Hematopoietic multipotent progenitor cell treated with erythropoietin and hydrocortisone succinate and interleukin-3 and kit ligand, for 8 days (in vitro differentiated cells): ENCODE measurements at places on chromosomes 5 and 9.

DNA sequence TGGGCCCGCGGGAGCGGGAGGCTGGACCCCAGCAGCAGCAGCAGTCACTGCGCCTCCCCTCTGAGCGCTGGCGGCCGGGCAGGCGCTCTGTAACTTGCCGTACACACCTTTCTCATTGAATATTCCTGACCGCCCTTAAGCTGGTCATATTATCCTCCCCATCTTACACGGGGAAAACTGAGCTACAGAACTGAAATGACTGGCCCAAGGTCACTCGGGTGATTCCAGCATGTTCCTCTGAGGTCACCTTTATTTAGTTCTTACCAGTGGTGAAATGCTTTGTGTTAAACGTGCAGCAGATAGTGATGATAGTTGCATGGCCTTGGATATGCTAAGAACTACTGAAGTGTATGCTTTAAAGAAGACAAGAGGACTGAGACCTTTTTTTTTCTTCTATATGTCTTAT is 607 bp downstream of the UQCRQ start:
- no peak for DNase-seq

GRCh38 chr9:105206821-105207699 is 37.4 kb upstream of the SLC44A1 start:
- no peak for DNase-seq

DNA sequence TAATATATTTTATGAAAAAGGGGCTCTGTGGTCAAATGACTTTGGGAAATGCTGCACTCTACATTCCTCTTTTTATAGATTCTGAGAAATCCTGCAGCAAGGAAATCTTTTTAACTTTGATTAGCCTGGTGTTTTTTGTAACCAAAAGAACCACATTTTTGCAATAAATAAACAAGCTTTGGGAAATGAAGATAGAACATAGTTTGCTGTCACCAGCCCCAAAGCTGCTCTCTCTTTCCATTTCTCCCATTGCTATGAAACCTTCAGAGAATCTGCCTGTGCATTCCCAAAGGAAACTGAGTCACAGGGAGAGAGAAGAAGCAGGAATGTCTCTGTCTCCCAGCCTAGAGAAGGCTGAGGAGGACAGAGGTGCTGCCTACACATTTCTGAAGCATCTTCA is 59.0 kb downstream of the COL15A1 start:
- no peak for DNase-seq

DNA sequence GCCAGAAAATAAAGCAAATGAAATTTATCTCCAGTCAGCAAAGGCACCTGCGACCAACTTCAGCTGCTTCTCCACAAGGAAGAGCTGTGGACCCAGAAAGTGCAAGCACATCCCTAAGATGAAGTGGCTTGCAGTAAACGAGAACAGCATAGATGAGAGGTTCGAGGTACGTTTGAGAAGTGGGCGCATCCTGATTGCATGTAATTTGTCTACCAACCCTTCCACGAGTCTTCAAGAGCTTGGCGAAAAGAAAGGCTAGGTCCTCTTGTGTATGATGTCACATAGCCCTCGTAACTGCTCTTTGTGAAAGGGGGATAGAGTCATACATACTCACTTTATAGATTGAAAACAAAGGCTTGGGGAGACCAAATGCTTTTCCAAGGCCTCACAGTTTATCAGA is 6.0 kb upstream of the LCP2 start:
- no peak for DNase-seq

DNA sequence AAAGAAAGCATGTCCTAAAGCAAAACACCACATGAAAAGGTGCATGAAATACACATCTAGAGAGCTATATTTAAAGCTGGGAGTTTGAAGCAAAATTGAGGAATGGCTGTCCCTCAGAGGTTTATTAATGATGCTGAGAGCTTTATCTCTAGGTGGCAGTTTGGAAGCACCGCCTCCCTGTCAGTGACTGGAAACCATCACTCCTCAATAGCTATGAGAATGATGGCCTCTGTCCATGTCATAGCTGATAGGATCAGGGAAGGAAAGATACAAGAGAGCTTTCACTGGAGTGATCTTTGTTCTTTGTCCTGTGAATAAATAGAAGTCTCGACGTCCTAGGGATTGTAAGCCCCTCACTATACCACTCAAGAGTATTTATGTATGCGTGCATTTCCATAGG is 110.5 kb downstream of the NUDT12 start:
- no peak for DNase-seq

- no peak for DNase-seq
Measured at GRCh38 chr5:10365782-10366181, 12.3 kb downstream of the MARCHF6 start.

- DNase-seq = peak; percentile 9
Measured at GRCh38 chr9:6996061-6996854, 238.5 kb downstream of the KDM4C start.

GRCh38 chr5:168607946-168608345 is 28.8 kb upstream of the PANK3 start:
- DNase-seq = no peak

- DNase-seq = peak; percentile 50
Measured at GRCh38 chr9:108963459-108964143, 29.4 kb downstream of the ABITRAM start.

GRCh38 chr5:139725073-139725830 is 70.4 kb upstream of the PSD2 start:
- no peak for DNase-seq

GRCh38 chr9:479971-480350 is 265.3 kb downstream of the DOCK8 start:
- DNase-seq = no peak

- no peak for DNase-seq
Measured at GRCh38 chr5:5178136-5178535, 38.0 kb downstream of the ADAMTS16 start.

- DNase-seq = no peak
Measured at GRCh38 chr9:129554649-129555048, 66.3 kb downstream of the C9orf50 start.

DNA sequence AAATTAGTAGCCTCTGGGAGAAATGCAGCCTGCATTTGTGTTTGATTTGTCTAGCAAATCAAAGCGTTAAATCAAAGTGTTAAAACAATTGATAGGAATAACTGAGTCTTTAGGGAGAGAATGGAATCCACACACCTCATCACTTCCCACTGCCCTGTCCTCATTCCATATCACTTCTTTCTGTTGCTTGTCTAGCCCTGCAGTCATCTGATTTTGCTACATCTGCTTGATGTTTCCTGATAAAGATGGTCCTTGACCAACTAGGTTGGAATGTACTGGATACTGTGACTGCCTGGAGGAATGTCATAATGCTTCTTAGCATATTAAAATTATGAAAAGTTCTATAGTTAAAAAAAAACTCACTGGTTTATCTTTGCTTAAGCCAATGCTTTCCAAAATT is 119.9 kb downstream of the DOCK2 start:
- no peak for DNase-seq

DNA sequence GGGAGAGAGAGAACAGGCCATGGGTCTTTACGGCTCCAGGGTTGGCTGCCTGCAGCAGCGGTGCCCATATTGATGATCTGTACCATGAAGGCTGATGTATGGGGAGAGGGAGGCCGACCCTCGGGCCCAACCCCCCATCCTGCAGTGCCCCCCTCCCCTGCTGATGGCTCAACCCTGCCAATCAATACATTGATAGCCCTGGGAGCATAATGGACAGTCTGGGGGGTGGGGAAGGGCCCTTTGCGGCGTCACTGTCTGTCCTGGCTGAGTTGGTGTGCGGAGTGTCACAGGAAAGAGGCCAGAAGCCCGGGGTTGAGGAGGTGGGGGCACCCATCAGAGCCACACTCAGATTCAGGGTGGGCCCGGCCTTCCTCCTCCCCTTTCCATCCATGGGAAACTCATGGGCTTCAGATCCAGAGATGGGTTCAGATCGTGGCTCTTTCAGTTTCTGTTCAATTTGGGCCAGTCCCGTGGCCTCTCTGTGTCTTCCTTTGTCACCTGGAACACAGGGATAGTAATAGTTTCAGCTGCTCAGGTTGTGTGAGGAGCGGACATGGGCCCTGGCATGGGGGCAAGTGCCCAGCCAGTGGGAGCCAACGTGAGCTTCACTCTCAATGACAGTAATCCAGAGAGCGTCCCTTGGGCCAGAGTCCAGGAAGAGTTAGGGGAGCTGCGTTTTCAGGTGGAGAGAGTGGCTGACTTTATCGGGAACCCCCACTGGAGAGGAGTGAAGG is 9.5 kb downstream of the FGF18 start:
- DNase-seq = no peak

- no peak for DNase-seq
Measured at GRCh38 chr9:125886365-125886764, 139.2 kb downstream of the PBX3 start.

DNA sequence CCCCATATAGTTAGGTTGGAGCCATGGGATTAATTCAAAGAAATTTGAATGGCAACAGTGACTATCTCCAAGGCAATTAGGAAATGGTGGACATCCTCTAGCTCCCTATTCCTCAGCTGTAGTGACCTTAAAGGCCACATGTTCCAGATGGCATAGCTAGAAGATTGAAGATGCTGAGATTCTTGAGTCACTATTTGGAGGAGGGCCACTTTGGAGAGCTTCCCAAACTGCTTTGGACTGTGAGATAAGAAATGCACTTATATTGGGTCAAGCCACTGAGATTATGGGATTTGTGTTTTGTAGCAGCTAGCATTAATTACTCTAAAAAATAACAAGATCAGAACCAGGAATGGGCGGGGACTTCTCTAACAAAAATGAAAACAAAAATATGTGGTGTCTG is 636.2 kb upstream of the CCNG1 start:
- DNase-seq = no peak

DNA sequence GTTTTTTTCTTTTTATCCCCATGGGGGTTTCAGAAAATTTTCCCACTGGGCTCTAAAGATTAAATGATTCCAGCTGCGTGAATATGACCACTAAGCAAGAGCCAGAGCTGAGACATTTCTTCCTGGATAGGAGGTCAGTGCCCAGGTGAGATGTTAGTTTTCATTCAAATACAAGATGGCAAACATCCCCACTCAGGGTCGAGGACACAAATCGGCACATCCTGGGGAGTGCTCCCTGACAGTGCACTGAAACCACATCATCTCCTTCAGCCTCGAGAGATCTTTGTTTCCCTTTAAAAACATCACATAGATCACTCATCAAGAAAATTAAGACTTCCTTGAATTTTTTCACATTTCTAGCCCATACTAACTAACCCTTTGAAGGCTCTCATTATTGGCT is 273.2 kb upstream of the PANK3 start:
- DNase-seq = no peak

- DNase-seq = no peak
Measured at GRCh38 chr9:37706290-37706689, 47.3 kb upstream of the TRMT10B start.

- DNase-seq = no peak
Measured at GRCh38 chr9:28758971-28759370, 1185.7 kb upstream of the C9orf72 start.

GRCh38 chr5:132947671-132948070 is 15.8 kb downstream of the AFF4 start:
- DNase-seq = no peak

GRCh38 chr5:138082033-138082432 is 1.8 kb upstream of the WNT8A start:
- no peak for DNase-seq

GRCh38 chr5:142152384-142152732 is 43.8 kb downstream of the NDFIP1 start:
- DNase-seq = no peak

- peak; percentile 45 for DNase-seq
Measured at GRCh38 chr5:100902440-100903038, 543 bp downstream of the ST8SIA4 start.

DNA sequence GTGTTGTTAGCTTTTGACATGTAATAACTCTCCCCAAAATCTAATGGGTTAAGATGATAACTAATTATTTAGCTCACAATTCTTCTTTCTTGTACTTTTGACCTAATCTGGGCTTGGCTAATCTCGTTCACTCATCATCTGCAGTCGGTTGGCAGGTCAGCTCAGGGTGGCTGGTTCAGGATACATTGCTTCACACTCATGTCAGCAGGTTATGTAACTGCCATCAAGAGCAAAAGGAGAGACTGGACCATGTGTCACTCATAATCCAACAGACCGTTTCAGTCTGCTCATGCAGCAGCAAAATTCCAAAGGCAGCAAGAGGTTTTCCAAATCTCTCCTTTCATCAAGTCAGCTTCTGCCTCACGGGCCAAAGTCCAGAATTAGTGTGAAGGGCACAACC is 998.4 kb upstream of the CTNND2 start:
- no peak for DNase-seq

- DNase-seq = no peak
Measured at GRCh38 chr5:62643556-62644451, 65.2 kb downstream of the LRRC70 start.

GRCh38 chr9:88266416-88266815 is 121.8 kb upstream of the SPIN1 start:
- no peak for DNase-seq

- DNase-seq = no peak
Measured at GRCh38 chr5:41636605-41637004, 126.2 kb upstream of the PLCXD3 start.

DNA sequence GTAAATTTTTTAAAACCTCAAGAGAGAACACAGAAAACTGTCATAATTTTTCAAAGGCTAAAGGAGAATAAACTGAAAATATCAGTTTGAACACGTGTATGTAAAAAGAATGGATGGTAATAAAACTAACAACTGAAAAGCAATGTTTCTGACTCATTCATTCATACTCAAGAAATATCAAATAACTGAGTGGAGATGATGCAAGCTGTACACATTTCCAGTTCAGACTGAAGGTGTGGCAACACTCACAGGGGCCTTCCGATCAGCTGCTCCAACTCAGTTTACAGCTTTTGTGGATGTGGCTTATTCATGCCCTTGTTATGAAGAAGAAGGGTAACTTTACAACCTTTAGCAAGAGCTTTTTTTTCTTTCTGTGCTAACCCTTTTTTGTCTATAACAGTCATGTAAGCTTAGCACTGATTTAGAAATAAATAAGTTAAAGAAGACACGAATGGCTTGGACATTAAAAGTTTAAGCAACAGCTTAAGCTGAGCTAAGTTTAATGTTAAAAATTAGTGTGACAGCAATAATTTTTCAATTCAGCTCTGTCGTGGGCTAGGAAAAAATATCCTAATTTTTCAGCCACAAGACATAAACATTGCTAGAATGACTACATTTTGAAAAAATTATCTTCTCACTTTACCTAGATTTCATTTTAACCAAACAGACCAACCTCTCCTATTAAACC is 453.5 kb downstream of the RAB3C start:
- no peak for DNase-seq

DNA sequence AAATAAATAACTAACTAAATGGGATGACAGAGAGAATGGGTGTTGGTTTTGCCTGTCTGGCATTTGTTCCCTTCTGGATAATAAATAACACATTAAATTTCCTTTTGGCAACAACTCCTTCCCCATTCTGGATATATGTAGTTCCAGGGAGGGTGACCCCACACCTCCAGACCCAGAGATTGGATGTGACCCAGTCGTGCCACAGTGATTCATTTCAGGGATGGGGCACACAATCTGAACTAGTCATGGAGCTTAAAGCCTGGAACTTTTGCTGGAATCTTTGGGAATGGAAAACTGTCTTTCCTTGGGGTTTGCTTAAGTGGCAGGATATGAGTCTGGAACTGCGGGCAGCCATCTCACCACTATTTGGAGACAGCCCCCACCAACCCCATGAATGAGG is 11.3 kb downstream of the KLF9 start:
- DNase-seq = no peak

DNA sequence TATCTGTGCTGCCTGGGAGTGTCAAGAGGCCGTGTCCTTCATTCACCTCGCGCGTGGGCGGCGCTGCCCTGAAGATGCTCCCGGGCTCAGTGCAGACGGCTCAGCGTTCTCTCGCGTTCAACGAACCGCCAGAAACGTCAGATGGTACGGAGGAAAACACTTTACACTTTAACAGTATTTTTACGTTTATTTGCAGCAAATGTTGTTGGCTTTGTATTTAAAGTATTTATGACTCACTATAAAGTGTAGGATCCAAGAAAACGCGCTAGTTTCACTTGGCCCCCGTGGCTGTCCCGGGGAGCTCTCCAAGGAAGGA is 544 bp upstream of the ERCC6L2 start:
- DNase-seq = peak; percentile 70
